Lower lobe of right lung (tissue), 2 donors: ENCODE measurements at places on chromosomes 6 and 20.
A peak's percentile ranks its signal among the peaks of the same experiment; 100 is the strongest.

GRCh38 chr6:135955099-135955498, 103.6 kb downstream of the PDE7B start:
- no peak for DNase-seq

- DNase-seq = no peak
Measured at GRCh38 chr6:155297669-155298068, 16.6 kb downstream of the TFB1M start.

GRCh38 chr20:35511814-35512420, 17.5 kb downstream of the C20orf173 start:
- DNase-seq = no peak

- DNase-seq = no peak
Measured at GRCh38 chr6:4344317-4344899, 209.0 kb upstream of the ECI2 start.

DNA sequence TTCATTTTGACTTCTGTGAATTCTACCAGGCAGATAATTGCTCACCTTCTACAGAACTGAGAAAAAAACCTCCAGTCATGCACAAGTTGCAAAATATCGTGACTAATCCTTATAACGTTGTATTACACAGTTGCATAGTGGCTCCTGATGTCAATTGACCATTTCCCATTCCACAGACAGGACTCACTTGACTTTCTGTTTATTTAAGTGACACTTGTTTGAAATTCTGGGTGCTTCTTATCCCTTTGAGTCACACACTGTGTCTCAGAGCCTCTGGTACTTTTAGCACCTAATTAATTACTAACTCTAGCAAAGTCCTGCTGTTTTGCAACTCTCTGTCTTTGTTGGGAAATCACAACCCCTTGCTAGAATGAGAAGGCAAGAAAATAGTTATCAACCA, 16.2 kb upstream of the RSPO3 start:
- DNase-seq = no peak

DNA sequence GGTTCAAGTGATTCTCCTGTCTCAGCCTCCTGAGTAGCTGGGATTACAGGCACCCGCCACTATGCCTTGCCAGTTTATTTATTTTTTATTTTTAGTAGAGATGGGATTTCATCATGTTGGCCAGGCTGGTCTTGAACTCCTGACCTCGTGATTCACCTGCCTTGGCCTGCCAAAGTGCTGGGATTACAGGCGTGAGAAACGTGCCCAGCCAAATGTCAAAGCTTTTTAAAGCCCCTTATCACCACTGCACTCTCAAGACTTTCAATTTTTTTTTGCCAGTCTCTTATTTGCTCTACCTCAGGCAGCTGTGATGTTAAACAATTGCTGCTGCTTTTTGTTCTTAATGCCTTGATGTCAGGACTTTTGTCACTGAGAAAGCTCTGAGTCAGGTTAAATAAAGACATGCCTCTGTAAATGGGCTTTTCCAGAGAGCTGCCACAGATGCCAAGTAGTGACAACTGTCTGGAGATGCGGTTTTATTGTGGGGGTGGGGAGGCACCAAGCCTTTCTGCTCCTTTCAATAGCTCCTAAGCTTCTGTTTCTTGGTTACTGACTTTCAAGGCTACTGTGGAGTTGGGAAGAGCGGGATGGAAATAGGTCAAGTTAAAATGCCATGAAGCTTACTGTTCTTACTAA, 29.2 kb downstream of the RSPH3 start:
- DNase-seq = no peak

- no peak for DNase-seq
Measured at GRCh38 chr6:33950472-33950881, 146.7 kb upstream of the MLN start.

- peak; percentile 59 for DNase-seq
Measured at GRCh38 chr6:113433335-113433991, 423.7 kb upstream of the MARCKS start.

DNA sequence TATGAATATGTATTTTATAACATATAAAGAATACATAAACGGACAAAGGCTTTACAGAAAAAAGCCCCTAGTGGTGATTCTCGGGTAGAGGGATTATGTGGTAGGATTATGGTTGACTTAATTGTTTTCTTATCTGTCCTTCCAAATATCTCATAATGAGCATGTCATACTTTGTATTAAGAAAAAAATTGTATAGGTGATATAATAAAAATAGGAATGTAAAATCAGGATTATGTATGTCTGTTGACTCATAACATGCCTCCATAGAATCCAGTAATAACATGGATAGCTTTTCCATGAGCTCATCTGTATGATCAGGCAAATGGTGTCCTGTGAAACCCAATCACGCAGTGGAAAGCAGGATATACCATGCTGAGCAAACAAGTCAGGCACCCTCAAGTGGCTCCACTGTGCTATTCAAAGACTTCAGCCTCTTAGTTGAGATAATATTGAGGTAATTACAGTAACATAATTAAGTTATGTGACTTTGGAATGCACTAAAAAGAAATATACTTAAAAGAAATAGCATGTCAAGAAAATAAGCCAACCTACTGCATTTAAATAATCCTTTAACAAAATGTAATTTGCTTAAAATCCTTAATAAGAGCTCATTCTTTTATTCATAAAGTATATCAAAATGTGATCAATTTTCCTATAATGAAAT, 39.6 kb upstream of the PRELID3B start:
- no peak for DNase-seq

DNA sequence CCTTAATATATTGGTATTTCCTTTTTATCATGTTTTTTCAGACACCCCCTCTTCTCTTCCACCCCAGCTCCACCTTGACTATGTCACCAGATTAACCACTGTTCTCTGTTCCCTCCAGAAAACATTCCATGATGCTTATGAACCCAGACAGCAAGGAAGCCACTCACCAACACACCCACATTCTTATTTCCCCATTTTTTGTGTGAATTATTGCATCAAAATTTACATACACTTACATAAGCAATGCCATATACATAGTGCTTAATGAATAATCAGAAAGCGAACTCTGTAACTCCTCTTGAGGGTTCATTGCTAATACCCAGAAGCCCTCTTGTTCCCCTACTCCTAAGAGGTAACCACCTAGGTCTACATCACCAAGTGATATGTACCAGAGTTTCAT, 182.3 kb upstream of the CDYL start:
- DNase-seq = no peak

- no peak for DNase-seq
Measured at GRCh38 chr20:62814060-62814708, 2.7 kb upstream of the COL9A3 start.

GRCh38 chr6:156910938-156911337, 133.8 kb downstream of the ARID1B start:
- no peak for DNase-seq

GRCh38 chr6:56652994-56653393, 10.3 kb upstream of the DST start:
- no peak for DNase-seq

DNA sequence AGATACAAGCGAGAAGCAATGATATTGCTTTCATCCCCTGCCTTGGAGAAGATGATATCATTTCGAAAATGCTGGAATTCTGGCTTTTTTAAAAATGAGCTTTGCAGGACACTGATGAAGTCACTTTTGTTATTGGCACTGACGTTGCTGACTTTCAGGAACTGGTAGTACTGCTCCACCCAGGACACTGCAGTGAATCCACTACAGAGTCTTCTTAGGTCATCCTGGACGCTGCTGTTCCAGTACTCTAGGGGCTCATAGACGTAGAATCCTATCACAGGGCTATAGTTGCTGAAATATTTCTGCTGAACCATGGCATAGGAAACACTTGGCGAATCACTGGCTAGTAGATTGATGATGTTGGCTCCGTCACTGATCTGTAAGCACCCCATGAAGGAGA, 97.2 kb downstream of the OPN5 start:
- DNase-seq = no peak

DNA sequence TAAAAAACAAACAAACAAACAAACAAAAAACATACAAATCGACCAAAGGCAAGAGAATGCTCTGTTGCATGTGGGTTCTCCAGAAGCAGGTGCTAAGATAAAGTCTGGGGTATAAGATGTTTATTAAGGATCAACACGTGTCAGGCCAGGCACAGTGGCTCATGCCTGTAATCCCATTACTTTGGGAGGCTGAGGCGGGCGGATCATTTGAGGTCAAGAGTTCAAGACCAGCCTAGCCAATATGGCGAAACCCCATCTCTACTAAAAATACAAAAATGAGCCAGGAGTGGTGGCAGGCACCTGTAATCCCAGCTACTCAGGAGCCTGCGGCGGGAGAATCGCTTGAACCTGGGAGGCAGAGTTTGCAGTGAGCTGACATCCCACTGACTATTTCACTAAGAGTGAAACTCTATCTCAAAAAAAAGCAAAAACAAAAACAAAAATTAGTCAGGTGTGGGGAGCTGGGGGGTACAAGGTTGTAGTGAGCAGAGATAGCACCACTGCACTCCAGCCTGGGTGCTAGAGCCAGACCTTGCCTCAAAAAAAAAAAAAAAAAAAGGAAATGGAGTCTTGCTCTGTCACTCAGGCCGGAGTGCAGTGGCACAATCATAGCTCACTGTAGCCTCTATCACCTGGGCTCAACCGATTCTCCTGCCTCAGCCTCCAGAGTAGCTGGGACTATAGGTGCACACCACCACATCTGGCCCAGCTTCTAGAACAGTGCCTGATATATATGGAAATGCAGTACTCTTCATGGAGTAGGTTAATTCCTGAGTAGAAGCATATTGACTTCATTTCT, 86.8 kb upstream of the JARID2 start:
- DNase-seq = no peak

DNA sequence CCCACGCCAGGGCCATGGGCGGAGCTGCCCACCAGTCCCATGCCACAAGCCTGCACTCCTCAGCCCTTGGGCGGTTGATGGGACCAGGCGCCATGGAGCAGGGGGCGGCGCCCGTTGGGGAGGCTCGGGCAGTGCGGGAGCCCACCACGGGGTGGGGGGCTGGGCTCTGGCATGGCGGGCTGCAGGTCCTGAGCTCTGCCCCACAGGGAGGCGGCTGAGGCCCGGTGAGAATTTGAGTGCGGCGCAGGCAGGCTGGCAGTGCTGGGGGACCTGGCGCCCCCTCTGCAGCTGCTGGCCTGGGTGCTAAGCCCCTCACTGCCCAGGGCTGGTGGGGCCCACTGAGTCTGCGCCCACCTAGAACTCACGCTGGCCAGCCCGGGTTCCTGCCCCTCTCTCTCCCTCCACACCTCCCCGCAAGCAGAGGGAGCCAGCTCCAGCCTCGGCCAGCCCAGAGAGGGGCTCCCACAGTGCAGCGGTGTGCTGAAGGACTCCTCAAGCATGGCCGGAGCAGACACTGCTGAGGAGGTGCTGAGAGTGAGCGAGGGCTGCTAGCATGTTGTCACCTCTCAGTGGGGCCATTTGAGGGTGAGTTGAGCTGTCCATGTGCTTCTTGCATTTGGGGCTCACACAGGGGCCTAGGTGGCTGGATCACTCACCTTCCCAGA, 4.0 kb downstream of the MRAP2 start:
- DNase-seq = no peak

- DNase-seq = no peak
Measured at GRCh38 chr6:8436966-8437365, 1.6 kb upstream of the SLC35B3 start.

DNA sequence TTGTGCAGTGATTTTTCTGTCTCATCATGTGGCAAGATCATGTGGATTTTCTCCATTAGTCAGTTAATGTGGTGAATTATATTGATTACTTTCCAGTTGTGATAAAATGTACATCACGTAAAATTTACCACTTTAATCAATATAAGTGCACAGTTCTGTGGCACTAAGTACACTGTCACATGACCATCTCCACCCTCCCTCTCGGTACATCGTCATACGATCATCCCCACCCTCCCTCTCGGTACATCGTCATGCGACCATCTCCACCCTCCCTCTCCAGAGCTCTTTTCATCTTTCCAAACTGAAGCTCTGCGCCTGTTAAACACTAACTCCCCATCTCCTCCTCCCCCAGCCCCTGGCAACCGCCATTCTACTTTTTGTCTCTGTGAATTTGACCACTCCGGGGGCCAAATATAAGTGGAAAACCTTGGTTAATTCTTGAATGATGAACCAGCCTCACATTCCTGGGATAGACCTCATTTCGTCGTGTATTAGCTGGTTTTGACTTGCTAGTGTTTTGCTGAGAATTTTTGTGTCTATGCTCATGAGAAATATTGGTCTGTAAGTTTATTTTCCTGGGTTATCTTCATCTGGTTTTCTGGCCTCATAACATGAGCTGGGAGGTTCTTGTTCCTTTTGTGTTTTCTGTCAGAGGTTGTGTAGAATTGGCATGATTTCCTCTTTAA, 10.8 kb downstream of the NTSR1 start:
- DNase-seq = no peak

GRCh38 chr6:56387621-56388414, 140.4 kb upstream of the COL21A1 start:
- no peak for DNase-seq

- DNase-seq = no peak
Measured at GRCh38 chr6:170522565-170523183, 30.4 kb downstream of the PSMB1 start.

- no peak for DNase-seq
Measured at GRCh38 chr6:137836788-137837187, 30.3 kb upstream of the TNFAIP3 start.

- DNase-seq = no peak
Measured at GRCh38 chr6:156715839-156716238, 61.3 kb upstream of the ARID1B start.

DNA sequence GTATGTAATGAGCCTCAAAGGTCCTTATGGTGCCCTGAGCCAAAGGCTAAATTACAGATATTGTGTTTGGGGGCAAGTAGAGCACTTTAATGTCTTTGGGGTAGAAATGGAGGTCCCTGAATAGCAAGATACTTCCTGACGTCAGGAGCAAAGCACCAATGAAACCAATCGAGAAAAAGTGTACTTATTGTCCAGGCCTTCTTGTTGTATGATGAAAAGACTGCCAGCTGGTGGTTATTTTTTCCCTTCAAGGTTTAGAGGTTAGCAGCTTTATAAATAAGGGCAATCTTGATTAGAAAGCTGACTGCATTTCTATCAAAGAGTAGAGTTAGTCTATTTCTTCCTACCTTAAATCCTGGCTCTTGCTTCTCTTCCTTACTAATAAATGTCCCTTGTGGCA, 76.1 kb upstream of the HSF2 start:
- no peak for DNase-seq

- DNase-seq = no peak
Measured at GRCh38 chr6:150528648-150529285, 70.9 kb upstream of the PLEKHG1 start.

DNA sequence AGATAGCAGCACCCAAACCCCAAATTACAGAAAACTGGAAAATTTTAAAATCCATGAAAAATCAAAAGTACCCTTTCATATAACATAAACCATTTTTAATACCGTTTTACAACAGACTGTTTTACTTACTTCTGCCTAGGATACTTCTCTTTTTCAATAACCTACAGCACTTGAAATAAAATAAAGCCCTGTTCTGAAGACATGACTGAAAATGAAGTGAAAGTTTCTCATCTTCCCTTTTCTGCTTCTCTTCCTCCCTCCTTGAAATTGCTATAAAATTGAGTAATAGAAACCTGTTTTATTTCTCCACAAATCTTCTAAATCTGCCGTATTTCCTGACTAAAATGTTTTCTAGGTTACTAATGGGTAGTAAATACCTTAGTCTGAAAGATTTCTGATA, 20.3 kb downstream of the MMS22L start:
- DNase-seq = no peak
